ENCODE measurements at places on chromosomes 11 and 22.

GRCh38 chr11:126011265-126011664 lies 51.4 kb downstream of the CDON start:
- no peak for DNase-seq

- no peak for DNase-seq
Measured at GRCh38 chr11:33624083-33624482, 76.5 kb downstream of the C11orf91 start.

GRCh38 chr11:122424636-122425035 lies 230.9 kb upstream of the UBASH3B start:
- no peak for DNase-seq

GRCh38 chr11:24833573-24833972 lies 336.7 kb downstream of the LUZP2 start:
- no peak for DNase-seq

- no peak for DNase-seq
Measured at GRCh38 chr11:10641177-10641911, 52.2 kb downstream of the IRAG1 start.

DNA sequence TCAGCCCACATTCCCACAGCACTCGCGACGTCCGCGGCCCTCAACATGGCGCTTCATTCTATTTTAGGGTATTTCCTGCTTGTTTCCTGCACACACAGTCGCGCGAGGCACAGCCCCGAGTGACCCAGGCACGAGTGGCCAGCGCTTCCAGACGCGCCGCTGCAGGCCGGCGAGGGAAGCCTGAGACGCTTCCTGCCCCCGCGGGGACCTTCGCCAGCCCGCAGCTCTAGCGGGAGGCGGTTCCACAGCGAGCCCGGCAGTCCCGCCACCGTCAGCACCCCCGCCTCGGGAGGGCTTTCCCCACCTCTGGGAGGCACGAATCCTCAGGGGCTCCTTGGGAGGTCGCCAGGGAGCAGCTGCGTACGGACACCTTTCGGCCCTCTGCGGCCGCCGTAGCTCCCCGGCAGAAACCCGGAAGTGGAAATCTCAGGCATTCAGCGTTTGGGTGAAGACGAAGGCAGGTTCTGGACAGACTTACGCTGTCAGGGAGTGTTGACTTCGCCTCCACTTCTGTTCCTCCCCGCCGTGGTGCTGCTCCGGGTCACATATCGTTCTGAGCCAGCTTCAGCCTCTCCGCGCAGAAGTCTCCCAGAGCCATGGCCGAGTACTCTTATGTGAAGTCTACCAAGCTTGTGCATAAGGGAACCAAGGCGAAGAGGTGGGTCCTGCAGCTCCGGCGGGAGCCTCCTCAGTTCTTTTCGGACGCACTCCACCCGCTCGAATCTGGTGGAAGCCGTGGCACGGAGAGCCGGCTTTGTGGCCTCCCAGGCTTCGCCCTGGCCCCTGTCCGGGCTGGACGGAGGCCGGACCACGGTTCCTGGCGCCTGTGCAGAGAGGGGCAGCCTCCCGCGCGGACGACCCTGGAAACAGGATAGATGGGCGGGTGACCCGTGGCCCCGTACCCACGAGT lies 2925.9 kb upstream of the OR11H1 start:
- no peak for DNase-seq

DNA sequence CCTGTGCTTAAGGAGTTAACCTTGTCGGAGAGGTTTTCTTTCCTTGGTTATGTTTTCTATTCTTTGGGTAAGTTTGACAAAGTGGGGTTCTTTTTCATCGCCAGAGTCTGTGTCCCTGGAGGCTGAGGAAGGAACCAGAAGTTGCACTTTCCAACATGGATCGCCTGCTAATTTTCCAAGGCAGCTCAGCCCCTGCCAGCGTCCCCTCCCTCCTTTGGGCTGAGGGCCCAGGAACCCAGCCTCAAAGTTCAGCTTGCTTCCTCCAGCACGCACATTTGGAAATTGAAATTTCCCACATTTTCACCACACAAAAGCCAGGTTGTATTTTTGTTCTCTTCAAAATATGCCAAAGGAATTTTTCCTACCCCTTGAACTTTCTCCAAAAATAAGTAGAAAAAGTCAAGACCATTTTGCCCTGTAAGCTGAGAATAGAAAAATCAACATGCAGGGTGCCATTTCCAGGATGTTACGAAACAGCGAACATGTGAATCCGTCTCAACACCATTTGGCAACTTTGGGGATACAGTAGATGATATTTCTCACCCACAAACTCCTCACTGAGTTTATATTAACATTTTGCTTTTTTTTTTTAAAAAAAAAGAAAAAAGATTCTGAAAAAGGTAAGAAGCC lies 343.5 kb downstream of the TENM4 start:
- no peak for DNase-seq

DNA sequence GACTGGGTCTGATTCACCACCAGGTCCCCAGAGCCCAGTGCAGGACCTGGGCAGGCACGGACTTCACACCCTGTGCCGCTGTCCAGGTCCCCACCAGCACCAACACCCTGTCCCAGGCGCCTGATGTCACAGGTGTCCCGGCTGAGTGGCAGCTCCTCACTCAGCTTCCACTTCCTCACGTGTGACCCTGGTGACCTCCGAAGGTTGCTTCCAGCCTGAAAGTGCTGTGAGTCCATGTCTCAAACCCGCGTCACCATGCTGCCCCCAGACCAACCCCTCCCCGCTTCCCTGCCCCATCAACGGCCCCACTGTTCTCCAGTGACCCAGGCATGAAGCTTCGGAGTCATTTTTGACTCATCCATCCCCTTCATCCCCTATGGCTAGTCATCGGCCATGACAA lies 25.7 kb upstream of the PICK1 start:
- no peak for DNase-seq

GRCh38 chr11:98061858-98062257 lies 958.9 kb upstream of the CNTN5 start:
- no peak for DNase-seq

GRCh38 chr22:38314933-38315822 lies 2.1 kb downstream of the CSNK1E start:
- DNase-seq: no peak

DNA sequence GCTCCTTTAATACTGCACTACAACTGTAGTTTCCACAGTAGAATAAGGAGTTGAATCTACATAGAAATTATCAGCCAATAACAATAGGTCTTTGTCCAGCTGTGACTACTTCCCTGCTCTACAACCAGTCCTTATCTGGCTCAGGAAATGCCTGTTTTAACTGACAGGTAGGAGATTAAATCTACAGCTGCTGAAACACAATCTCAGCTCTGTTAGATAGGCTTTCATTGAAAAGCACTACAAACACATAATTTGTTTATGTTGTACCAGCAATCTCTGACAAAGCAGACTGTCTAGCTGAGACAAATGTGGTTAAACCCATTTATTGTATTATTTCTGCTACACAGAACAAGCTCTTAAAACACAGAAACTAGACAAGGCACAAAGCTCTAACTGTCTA lies 230.0 kb downstream of the SOX6 start:
- DNase-seq: no peak

- DNase-seq: no peak
Measured at GRCh38 chr11:67504950-67505581, at the start of gene PITPNM1. TSS of gene PITPNM1 (minus strand) at chr11:67505363. CDS start at chr11:67504180, 1,183 bp downstream.

DNA sequence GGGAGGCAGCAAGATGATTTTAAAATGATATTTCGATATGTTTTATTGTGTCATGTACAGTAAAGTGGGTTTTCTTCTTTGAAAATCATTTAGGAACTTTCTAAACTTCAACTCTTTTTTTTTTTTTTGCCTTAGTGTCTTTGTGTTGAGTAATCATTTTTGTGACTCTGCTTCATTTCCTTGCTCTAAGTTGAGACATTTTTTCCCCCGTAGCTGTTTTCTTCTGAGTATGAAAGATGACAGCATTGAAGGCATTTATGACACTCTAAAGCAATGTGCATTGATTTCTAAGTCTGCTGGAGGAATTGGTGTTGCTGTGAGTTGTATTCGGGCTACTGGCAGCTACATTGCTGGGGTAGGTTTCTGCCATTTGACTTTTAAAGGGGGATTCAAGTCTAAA lies 23.5 kb downstream of the RRM1 start:
- no peak for DNase-seq
